ENCODE measurements at places on chromosomes 3 and 15. TPM values are rescaled to one million over a fixed set of nuclear protein-coding genes. Genes with fewer than 3 reads are reported as not detected.

DNA sequence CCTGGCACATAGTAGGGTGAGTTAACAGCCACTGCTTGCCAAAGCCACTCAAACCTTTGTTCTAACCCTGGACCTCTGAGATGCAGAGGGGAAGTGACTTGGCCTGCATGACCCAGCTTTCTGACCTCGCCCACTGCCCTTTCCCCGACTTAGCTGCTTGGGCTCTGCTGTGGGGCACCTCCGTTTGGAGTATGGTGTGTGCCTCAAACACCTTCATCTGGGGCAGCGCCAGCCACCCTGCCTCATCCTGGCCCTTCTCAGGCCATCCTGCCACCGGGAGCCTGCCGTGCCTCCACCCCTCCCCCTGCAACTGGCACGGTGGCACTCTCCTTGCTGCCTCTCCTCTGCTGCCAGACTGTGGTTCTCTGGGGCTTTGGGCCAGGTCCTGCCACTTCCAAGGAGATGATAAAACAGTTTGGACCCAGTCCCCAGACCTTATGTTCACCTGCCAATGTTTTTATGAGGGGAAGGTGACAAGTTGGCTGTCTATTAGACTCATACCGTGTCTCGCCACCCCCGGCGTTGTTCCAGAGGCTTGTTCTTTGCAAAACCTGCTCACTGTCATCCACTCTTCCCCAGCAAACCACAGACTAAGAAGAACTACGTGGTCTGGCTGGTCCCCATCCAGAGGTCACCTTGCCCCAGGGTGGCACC, 32.2 kb downstream of the SLC6A6 start:
- DNase-seq: no peak

DNA sequence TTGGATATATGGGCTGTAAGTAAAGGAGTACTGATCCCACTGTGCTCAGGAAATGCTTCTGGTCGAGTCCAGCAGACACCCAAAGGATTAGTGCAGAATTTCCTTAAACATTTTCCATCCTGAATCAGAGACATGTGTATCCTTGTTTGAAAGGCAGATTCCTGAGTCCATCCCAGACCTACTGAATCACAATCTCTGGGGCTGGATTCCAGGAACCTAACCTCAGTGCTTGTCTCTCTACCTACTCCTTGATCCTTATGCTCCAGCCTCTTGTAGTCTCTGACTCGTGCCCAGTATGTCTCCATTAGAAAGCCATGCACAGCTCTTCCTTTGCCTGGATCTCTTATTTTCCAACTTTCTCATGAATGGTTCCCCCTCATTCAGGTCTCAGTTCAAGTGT, 585.8 kb downstream of the NLGN1 start:
- no peak for DNase-seq

Gene RNU5B-1
- 27.2 TPM for total RNA-seq

DNA sequence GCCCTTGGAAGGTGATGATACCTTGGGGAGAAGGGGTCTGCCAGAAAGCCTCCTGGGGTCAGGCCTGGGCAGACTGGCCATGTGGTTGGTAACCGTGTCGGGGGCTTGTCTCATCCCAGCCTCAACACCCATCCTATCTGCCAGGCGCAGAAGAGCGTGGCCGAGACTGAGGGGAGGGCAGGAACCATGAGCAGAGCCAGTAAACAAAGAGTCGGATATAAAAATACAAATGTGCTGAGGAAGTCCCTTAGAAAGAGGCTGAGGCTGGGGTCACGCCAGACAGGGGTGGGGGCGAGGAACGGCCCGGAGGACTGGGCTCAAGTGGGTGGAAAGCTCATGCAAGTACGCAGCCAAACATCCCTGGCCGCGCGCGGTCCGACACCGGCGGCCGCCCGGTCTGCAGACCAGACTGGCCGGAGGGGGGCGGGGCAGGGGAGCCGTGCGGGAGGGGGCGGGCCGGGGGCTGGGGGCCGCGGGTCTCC, 1.9 kb downstream of the CAMK2N2 start:
- no peak for DNase-seq

DNA sequence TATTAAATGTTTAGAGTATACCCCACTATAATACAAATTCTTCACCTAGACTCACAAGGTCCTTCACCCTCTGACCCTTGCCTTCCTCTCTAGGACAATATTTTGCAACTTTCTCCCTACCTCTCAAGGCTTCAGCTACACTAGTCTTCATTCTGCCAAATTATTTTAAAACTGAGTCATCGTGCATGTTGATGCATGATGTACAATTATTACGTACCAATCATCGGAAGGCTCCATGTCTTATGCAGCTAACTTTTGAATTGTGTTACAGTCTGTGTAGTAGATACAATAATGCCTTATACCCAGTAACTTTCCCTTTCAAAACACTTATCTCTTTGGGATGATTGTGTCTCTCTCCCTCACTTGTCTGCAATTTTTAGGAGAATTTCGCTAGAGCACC, 98.5 kb upstream of the ROBO2 start:
- DNase-seq: no peak

- DNase-seq: no peak
Observed at GRCh38 chr3:189119950-189120349, 51.8 kb upstream of the TPRG1 start.
